ENCODE measurements at places on chromosomes 7 and 10.

GRCh38 chr10:120506674-120507073 is 49.6 kb downstream of the PLPP4 start:
- peak; percentile 24 for DNase-seq

- DNase-seq, result no peak
Measured at GRCh38 chr10:54576541-54576940, 224.5 kb downstream of the PCDH15 start.

GRCh38 chr7:46386428-46387399 is 465.6 kb upstream of the IGFBP3 start:
- DNase-seq, result no peak

DNA sequence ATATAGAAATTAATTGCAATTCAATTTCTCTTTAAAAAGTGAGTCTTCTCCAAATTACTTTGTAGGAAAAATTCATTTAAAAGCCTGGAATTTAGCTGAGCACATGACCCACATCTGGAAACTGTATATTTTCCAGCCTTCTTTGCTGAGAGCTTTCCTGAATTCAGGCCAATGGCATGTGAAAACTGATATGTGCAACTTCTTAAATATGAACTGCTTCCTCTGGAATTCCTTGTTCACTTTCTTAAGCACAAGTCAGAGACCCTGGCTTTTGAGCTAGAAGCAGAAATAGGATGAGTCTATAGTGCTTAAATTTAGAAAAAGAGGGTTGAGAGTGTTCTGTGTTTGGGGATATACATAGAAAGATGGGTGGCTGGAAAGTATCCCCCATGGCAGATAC is 365.1 kb upstream of the MTPN start:
- no peak for DNase-seq

GRCh38 chr10:95350830-95351228 is 60.0 kb upstream of the PDLIM1 start:
- no peak for DNase-seq

DNA sequence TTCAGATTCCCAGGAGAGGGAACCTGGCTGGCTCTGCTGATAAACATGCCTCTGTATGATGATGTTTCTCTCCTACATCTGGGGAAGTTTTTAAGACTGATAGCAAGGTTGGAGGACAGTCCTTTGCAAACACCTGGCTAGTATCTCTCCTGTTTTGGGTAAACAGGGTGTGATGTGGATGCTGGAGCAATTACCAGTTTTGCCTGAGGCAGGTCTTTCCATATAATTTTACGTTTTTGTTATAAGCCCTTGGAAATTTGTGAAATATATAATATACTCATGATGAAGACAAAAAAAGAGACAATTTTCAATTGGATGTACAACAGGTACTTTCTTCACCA is 138.6 kb downstream of the ADAM22 start:
- no peak for DNase-seq

- peak; percentile 87 for DNase-seq
Measured at GRCh38 chr7:100827330-100828226, at the start of gene EPHB4. EPHB4 (minus strand) TSS chr7:100827523; CDS start chr7:100827030, 493 bp downstream.

- DNase-seq, result no peak
Measured at GRCh38 chr10:122515022-122515424, 45.5 kb upstream of the DMBT1 start.

DNA sequence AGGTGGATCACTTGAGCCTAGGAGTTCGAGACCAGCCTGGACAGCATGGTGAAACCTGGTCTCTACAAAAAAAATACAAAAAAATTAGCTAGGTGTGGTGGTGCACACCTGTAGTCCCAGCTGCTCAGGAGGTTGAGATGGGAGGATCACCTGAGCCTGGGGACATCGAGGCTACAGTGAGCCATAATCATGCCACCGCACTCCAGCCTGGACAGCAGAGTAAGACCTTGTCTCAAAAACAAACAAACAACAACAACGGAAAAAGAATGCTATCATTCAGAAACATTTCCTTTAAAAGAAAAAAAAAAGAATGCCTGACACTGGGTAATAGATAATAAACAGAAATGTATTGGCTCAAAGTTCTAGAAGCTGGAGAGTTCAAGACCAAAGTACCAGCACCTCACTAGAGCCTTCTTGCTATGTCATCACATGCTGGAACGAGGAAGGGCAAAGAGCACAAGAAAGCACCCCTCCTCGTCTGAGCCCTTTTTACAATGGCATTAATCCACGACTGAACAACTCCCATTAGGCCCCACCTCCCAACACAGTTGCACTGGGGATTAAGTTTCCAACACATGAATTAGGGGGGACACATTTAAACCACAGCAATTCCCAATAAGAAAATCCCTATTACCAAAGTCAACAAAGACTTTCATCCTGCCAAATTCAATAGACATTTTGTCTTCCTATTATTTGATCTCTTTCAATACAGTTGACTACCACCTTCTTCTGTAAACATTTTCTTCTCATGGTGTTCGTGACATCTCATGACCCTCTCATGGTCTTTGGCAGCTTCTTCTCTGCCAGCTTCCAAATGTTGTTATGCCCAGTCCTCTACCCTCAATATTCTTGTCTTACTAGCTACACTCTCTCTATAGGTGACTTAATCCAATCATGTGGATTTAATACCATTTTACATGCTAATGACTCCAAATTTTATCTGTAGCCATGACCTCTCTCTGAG is 20.0 kb downstream of the AKR1D1 start:
- no peak for DNase-seq

- DNase-seq, result no peak
Measured at GRCh38 chr7:141586878-141587277, 35.7 kb downstream of the AGK start.

DNA sequence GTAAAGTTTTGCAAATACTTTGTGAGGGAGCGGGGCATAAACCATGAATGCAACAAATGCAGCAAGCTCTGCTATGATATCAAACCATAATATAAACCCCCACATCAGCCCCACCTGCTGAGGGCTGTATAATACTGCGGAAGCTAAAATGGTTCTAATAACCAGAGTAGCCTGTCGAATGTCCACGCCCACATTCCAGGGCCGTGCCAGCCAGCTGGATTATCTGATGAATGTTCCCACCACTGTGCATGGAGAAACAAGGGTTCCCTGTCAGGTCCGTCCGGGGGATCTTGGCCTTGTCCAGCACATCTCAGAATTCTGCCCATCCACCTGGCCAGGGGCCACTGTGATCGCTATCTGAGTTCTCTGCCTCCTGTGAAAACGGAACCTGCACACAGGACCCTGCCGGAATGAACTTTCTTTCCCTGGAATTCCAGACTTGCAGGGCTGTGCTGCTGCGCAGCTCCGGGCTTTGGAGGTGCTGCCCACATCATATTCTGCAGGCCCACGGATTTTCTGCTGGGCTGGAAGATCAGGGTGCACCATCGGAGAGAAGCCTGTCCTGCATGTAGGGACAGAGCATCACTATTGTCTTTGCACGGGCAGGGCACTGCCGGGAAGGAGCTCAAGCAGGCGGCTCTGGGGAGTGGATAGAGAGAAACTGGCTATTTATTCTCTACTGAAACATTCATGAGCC is 77.0 kb upstream of the GNA12 start:
- no peak for DNase-seq

DNA sequence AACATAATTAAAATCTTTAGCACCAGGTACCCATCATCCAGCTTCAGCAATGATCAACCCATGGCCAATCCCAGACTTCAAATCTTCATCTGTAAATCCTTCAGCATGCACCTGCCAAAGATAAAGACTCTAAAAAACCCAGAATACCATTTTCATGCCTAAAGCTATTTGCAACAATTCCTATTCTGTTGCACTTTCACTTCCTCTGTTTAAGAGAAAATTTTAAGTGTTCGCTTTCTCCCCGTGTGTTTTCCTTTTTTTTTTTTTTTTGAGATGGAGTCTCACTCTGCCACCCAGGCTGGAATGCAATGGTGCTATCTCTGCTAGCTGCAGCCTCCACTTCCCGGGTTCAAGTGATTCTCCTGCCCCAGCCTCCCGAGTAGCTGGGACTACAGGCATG is 31.8 kb upstream of the HTR5A start:
- no peak for DNase-seq

- DNase-seq, result no peak
Measured at GRCh38 chr10:123648595-123648994, 17.6 kb upstream of the GPR26 start.

- DNase-seq, result no peak
Measured at GRCh38 chr7:6221340-6222319, 50.8 kb downstream of the CYTH3 start.

- DNase-seq, result no peak
Measured at GRCh38 chr10:22379059-22379458, 33.8 kb downstream of the SPAG6 start.

DNA sequence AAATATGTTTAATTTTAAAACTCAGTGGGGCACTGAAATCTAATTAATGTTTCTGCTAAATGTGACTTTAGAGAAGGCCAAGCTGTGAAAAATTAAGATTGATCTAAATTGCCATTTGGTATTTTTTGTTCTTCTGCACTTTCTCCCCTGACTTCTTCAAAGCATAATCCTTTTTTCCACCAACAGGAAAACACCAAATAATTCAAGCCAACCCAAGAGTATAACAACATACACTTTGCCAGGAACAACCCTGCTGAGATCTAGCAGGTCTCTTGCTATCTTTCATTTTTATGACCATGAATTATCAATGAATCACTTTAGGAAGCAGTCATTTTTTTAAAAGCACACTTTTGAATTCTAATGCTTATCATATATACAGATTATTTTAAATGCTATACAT is 100.1 kb downstream of the USP6NL start:
- DNase-seq, result no peak

DNA sequence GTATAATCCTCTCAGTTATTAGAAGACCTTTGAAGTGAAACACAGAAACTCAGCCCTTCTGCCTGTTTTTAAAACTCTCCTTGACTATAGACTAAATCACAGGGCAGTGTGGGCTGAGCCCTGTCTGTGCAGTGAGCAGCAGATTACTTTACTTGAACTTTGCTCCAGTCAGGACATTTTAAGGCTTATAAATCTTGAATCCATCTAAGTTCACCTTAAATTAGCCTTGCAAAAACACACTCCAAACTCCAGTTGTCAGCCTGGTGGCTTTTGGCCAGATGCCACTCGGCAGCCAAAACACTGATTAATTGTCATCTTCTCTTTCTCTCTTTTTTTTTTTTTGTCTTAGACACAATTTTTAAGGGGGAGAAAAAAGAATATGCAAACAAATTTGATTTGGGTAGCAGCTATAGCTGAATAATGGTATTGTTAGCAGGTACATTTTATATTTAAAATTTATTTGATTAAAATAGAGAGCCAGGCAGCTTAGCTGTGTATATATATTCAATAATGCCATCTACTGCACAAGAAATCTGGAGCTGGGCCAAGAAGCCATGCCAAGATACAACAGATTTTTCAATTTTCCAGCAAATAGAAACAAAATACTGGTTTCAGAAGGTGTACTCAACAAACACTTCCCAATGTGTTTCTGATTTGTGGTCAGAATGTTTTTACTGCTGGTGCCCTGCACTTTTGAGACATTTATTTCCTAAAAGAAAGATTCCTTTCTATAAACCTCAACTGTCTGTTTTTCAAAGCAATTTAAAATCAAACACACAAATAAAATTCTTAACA is 247.7 kb downstream of the TFEC start:
- DNase-seq, result no peak

- no peak for DNase-seq
Measured at GRCh38 chr10:49153115-49153514, 19.3 kb upstream of the FAM170B start.

- DNase-seq, result no peak
Measured at GRCh38 chr10:74957285-74957961, 131.0 kb downstream of the KAT6B start.

DNA sequence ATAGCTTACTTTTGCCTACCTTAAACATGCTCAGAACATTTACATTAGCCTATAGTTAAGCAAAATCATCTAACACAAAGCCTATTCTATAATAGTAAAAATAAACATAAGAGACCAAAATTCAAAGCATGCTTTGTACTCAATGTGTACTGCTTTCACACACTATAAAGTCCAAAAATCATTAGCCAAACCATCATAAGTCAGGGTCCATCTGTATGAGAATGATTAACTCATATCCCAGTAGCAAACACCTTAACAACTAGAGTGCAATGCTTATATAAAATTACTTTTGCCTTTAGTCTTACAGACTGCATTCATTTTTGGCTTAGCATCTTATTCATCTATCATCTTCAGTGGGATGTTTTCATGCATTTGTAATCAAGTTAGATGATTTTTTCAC is 49.4 kb upstream of the VWC2 start:
- DNase-seq, result no peak

GRCh38 chr10:78470267-78471103 is 436.8 kb downstream of the RPS24 start:
- no peak for DNase-seq

- no peak for DNase-seq
Measured at GRCh38 chr10:35268791-35269257, 67.5 kb upstream of the CCNY start.

- no peak for DNase-seq
Measured at GRCh38 chr10:91953600-91954160, 30.1 kb downstream of the BTAF1 start.

- DNase-seq, result no peak
Measured at GRCh38 chr7:26381476-26382353, 90.1 kb downstream of the SNX10 start.

- DNase-seq, result no peak
Measured at GRCh38 chr10:63896992-63897391, 375.8 kb downstream of the REEP3 start.

DNA sequence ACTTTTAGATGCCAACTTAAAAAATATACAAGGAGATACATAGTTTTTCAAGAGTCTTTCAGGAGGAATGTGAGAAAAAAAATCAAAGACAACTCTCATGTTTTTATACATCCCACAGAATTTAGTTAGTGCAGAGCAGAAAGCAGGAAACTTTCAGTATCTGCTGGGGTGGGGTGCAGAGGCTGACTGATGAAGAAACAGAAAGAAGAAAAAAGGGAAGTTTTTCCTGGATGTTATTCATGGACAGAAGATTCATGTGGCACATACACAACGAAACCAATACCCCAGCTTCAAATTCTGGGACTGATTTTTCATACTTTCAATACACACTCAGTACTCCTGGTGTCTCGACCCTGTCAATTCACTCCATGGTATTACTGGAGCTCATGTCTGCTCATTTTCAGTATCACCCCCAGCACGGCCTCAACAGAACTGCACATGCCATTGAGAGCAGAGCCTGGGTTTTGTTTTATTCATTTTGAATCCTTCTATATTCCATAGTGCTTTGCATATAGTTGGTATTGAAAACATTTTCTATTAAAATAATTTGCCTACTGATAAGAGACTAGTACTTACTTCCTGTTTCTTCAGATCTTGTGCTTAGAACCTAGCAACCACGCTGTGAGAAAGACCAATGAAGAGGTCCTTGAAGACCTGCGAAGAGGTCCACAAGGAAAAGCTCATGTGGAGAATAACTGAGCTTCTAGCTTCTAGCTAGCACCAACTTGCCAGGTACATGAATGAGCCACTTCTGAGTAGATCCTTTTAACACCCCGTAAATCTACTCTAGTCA is 49.0 kb downstream of the NDUFB2 start:
- DNase-seq, result no peak

GRCh38 chr7:12703881-12704280 is 16.4 kb downstream of the ARL4A start:
- no peak for DNase-seq

- DNase-seq, result no peak
Measured at GRCh38 chr10:118167056-118167700, 120.4 kb upstream of the RAB11FIP2 start.
